ENCODE measurements at places on chromosomes 2 and 18. TPM values are rescaled to one million over a fixed set of nuclear protein-coding genes. Genes with fewer than 3 reads are reported as not detected.

DNA sequence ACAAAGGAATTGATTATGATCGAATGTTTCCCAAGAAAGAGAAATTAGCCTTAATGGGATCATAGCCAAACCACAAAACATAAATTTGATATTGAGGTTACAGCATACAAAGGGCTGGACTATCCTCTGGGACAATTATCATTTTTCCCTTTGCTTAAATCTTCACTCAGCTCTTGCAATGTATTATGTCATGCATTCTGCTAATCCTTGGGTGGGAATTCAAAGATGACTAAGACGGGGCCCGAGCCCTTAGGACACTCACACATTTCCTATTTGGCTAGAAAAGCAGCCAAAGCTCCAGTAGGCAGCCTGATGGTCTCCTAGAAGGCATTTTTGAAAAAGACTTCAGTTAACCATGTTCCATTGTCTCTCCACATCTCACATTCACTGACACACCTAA lies 17.2 kb upstream of the NMI start:
- DNase-seq = no peak

DNA sequence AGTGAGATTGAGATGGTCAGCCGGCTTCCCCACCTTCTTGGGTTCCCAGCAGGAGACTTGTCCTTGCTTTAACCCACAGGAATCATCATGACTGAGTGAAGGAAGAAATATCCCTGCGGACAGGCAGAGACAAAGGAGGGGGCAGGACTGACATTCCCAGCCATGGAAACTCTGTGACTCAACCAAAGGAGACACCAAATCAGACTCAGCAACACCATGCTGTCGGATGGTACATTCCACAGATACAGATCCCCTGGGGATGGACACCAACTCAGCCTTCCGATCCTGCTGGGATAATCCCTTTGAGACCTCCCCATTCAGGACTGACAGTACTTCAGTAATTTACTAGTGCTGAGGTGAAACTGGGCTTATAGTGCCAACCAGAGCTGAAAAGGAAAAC lies 518.3 kb downstream of the XIRP2 start:
- peak; percentile 68 for DNase-seq

GRCh38 chr2:194346193-194346592 lies 1310.8 kb upstream of the SLC39A10 start:
- DNase-seq = no peak

GRCh38 chr2:215367662-215368492 lies 56.0 kb downstream of the ATIC start:
- DNase-seq = no peak

- no peak for DNase-seq
Measured at GRCh38 chr18:72201032-72201431, 343.1 kb downstream of the CBLN2 start.

GRCh38 chr2:25521126-25521525 lies 152.3 kb downstream of the DTNB start:
- no peak for DNase-seq

GRCh38 chr2:219871351-219871750 lies 243.9 kb downstream of the SLC4A3 start:
- DNase-seq = no peak

DNA sequence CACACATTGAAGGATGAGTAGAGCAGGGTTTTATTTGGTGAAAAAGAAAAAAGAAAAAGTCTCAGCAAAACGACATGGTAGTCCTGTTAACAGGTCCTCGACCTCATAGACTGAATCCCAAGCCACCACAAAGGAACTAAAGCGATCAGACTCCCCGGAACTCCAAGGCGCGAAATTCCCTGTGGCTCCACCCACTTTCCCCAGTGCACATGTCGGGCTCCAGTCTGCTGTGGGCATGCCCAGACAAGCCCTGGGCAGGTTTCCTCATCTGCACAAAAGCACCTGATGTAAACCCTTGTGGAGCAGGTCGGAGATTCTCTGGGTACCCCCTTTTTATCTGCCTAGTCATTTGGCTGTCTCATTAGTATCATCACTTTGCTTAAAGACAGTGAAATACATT lies 170.7 kb upstream of the FSIP2 start:
- DNase-seq = no peak

GRCh38 chr2:161134547-161135518 lies 25.4 kb upstream of the TANK start:
- no peak for DNase-seq

DNA sequence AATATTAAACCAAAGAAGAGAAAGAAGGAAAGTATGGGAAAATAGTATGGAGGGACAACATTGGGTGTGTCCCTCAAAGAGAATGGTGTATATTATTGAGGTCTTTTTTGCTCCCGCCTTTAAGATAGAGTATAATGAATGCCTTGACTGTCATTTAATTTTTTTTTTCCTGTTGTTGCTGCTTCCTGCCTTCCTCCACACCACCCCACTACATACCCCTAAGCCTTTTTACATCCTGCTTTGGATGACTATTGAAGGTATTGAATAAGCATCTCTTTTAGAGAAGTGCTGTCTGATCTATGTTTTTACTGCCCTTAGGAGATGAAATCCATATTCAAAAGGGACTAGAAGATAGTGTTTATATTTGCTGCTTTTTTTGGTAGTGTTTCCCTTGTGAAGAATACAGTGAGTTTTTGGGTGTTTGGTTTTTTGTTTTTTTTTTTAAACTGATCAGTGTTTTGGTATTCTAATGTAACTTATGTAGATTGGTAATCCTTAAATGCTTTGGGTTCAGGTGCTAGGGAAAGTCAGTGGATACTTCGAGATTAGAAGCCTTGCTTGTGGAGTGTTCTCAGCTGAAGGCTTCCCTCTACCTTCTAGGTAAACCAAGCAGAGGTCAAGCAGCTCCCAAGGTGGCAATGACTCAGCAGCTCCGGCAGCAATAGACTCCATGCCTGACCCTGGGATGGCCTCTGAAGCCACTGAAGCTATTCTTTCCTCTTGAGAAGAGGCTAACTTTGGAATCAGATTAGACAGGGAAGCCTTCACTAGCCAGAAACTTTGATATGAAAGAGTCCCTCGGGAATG lies 5.0 kb downstream of the FZD7 start:
- peak; percentile 59 for DNase-seq

LBH gene
- total RNA-seq = 90.7 TPM

SP5 gene
- 10.1 TPM for total RNA-seq

Measured in H7 (cell line).